ENCODE measurements at places on chromosomes 4 and X.

- no peak for DNase-seq
Measured at GRCh38 chrX:133229361-133229760, 11.2 kb upstream of the TFDP3 start.

DNA sequence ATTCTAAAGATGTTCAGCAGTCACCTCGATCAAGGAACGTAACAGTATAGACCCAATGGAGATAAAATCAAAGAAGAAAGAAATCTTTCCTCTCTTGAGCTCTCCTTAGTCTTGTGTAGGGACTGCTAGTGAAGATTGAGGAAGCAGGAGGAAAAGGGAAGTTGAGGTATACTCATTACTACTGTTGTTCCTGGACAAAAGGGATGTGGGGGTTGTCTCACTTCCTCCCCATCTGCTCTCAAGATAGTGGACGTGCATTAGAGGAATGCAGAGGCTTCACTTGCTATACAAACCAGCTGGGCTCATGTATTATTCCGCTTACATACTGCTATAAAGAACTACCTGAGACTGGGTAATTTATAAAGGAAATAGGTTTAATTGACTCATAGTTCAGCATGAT is 208.9 kb upstream of the ARHGEF9 start:
- no peak for DNase-seq

DNA sequence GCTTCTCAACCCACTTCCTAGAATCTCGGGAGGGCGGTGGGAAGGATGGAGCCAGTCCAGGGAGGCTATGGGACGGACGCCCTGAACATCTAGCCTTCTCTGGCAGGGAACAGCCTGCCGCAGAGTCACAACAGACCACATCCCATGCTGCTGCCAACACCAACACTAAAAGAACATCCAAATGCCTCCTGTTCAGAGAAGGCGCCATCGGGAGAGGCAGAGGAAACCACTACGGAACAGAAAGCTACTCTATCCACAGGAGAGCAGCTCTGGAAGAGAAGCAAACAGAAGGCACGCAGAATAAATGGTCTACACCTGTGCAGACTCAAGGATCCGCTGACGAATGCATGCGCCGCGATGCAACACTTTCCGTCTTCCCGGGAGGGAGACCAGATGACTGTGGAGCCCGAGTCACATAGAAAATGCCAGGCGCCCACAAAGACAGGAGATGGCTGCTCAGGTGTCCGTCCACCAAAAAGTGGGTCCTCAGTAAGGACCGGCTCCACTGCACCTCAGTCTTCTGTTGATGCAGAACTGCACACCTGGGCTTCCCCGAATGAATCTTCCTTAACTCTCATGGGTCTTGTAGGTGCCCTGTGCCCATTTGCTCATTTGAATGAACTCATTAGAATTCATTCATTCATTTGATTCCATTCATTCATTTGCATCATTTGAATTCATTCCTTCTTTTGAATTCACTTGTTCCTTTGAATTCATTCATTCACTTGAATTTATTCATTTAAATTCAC is 217.5 kb downstream of the DHRSX start:
- DNase-seq, result peak; percentile 62

- DNase-seq, result no peak
Measured at GRCh38 chrX:139506333-139506732, 24.2 kb upstream of the F9 start.

DNA sequence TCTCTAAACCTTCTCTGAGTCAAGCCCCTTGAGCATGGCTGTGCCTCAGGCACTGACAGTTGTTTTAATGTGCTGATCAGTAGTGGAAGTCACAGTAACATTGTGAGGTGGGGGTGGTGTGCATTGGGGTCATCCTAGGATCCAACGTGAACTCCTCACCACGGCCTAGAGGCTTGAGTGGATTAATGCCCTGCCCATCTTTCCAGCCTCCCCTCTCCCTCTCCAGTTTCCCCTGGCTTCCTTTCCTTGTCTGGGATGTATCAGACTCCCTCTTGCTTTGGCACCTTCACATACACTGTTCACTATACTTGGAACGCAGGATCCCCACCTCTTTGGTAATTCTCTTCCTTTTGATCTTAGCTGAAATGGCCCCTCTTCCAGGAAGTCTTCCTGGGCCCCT is 13.3 kb upstream of the PJA1 start:
- peak; percentile 1 for DNase-seq

DNA sequence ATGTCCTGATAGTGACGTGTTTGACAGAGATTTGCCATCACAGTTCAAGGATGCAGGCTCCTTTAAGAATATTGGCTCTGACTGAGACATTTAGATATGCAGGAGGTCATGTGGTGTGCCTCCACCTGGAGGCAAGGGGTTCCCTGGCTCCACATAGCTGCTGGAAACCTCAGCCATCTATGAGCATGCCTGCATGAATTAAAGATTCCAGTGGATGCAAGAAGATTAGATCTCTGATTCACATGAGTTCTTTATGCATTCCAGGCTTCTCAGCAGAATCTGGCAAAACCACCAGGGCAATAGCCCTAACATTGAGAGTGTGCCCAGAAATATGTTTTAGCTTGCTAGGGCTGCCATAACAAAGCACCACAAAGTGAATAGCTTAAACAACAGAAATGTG is 298.5 kb upstream of the AADAT start:
- DNase-seq, result no peak

DNA sequence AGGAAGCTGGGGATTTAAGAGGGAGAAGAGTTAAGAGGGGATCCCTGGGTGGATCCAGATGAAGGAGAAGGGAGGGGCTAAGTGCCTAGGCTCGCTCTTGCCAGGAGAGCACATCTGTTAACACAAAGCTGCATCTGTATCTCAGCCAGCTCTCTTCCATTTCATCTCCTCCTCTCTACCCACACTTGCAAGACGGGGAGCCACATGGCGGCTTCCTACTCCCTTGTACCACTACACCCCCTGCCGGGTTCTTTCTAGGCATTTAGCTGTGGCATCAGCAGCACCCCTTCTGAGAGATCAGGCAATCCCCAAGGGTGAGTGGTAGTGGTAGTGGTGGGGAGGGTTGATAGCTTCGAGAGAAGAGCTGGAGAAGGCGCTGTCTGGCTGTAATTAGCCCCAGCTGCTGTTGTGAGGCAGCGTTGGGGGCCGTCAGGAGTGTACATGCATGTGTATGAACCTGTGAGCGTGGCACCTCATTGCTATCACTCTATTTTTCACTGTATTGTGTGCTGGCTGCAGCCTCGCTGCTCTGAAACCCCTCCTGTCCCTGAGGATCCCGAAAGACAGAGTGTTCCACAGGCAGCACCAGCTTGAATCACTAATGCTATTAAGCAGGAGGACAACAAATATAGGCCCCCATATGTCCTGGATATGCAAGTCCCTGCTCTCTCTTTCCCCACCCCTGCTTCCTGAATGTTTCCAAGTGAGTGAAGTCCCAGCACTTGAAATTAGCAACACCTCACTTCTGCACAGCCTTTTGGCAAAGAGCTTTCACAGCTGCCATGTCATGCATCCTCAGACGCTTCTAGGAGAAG is 73.7 kb downstream of the RTL9 start:
- DNase-seq, result no peak

DNA sequence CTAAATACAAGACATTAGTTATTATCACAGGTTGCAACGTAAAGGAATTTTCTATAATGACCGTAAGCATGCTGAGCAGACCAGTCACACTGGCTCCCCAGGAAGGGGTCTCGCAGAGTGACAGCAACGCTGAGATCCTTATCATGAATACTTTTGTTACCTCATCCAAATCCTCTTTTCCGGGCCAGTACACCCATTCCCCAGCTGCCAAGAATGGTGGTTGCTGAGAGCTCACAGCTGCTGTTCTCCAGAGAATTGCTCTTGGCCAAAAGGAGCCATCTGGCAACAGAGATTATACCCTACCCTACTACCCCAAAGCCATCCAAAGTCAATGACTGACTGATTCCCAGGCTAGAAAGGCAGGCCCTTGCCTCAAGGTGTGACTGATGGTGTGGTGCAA is 91.6 kb downstream of the FUNDC1 start:
- no peak for DNase-seq

DNA sequence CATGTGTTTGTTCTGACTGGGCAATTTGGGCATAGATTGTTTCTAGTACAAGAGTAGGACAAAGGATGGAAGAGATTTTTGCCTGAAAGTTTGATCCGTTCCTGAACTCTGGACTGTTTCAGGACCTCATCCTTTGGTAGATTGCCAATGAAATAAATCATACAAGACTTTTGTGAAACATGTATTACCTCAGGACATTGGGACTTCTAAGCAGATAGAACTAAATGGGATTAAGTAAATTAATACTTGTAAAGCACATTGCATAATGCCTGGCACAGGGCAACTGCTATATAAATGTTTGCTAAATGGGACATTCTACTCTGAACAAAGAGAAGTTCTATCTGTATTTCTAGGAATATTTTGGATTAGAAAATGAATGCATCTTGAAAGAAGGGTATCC is 164.8 kb upstream of the RPS6KA3 start:
- DNase-seq, result no peak

DNA sequence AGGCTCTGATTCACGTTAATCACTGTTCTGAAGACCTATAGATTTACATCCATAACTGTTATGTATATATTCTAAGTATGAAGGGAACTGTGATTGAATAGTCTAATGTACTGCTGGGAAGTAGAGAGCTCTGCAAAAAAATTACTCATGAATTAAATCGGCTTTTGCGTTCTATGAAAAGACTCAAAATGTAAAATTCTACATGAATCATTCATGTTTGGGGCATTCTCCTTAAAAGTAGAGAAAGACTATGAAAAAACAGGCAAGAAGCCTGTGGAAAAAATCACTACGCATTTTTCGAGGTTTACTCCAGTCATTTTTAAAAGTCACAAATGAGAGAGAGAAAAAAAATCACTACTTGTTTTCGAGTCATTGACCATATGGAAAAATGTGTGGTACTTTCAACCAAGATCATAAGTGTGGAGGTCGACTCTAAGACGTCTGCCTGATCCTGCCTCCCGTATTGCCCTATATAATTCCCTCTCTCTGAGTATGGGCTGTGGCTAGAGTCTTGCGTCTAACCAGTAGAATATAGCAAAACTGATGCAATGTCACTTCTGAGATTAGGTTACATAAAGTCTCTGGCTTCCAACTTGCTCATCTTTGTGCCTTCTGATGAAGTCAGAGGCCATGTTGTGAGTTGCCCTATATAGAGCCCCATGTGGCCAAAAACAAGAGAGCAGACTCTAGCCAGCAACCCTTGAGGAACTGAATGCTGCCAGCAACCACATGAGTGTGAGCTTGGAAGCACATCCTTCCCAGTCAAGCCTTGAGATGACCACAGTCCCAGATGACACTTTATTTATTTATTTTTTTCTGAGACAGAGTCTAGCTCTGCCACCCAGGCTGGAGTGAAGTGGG is 32.1 kb upstream of the VEGFD start:
- DNase-seq, result no peak

DNA sequence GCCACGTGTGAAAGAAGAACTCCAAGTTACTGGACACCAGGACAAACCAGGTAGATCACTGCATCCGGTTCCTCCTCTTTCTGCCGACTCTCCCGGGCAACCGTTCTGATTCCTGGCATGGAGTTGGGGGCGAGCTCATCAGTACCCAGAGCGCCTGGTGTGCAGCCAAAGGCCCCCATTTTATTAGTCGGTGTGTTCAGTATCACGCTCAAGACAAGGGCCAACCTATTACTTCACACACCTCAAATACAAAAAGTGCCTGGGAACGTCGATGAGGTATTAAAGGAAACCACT is 2.8 kb upstream of the CTBP1 start:
- DNase-seq, result no peak

- no peak for DNase-seq
Measured at GRCh38 chr4:164212134-164212533, 541.8 kb upstream of the SMIM31 start.

- no peak for DNase-seq
Measured at GRCh38 chr4:1600211-1600780, 83.8 kb downstream of the FAM53A start.

GRCh38 chr4:145734031-145734430 is 54.1 kb downstream of the C4orf51 start:
- DNase-seq, result peak; percentile 22

GRCh38 chr4:138010639-138011038 is 231.5 kb downstream of the SLC7A11 start:
- no peak for DNase-seq

GRCh38 chrX:48451708-48452107 is 18.4 kb downstream of the SLC38A5 start:
- no peak for DNase-seq

DNA sequence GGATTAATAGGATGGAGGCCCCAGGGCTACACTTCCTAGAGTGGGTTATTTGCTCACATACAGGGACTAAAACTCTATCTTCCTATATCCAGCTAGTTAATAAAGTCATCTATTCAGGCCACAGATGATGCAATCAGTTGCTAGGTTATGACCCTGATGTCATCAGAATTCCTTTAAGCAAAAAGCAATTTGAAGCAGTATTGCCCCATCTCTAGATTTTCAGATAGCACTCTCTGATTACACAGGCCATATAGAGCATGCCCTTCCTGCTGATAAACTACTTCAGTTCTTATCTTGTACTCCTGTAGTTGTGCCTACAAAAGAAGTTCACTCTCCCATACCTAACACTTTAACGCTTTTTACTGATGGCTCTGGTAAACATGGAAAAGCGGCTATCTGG is 84.8 kb downstream of the TMEM144 start:
- DNase-seq, result no peak

DNA sequence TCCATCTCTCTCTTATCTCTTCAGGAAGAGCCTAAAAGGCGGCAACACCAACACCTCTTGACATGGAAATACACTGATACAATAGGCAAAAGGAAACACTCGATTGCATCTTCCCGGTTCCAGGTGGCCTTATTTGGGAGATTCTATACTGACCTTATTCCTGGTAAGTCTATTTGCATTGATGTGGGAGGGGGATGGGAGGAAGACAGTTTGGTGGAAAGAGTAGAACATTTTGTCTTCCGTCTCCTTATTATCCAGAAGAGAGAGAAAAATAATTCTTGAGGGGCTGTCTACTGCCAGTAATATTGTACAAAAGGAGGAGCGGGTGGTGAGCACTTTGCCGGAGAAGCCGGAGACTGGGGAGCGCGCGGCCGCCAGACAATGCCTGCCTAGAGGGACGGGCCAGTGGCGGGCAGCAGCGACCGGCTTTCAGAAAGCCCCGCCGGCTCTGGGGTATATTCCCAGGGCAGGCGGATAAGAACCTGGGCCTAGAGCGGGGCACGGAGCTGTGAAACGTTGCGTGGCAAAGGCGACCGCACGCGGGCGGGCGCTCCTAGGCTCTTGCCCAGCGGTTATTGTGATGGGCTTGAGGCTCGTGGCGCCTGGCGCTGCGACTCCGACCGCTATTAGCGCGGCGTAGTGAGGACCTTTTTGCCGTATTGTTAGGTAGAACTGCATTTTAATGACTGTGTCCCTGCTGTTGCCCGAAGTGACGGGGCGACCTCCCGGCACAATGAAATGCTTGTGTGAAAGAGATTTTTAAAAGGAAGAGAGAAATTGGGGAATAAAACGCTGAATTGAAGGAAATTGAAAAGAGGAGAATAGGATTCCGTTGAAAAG is 518 bp downstream of the PRDM8 start:
- no peak for DNase-seq

DNA sequence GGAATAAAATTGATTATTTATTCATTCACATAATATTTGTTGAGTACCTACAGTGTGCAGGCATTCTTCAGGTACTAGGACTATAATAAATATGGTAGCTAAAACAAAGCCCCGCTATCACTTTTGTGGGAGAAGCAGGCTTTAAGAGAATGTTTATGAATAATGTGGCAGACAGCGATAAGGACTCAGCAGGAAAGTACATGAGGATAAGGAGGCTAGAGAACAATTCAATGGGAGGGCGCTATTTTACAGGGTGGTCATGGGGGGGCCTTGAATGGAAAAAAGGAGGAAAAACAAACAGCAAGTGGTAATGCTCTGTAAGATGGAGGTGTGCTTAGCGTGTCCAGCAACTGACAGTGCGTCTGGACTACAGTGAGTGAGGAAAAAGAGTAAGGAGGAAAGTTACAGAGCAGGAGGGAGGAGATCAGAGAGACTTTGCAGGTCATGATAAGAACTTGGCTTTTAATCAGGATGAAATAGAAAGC is 264.2 kb upstream of the ETNPPL start:
- no peak for DNase-seq

All from femur (tissue), 1 donor.